T-helper 9 cell (primary cell): ENCODE measurements at places on chromosomes 7 and 10.
A peak's percentile ranks its signal among the peaks of the same experiment; 100 is the strongest.

DNA sequence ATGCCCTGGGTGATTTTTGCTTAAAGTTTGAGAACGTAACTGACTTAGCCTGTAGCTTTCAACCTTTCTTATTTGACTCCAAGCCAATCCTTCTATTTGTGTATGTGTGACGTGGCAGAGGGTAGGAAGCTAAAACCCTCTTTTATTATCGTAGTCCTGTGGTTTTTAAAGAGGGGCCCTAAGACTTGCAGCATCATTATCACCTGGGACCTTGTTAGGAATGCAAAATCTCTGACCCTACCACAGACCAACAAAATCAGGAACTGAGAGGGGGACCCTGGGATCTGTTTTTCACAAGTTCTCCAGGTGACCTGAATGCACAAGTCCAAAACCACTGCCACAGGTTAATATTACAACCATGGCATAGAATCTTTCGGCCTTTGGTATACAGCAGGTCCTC is 80.1 kb downstream of the OSBPL3 start:
- DNase-seq = no peak

- DNase-seq = no peak
Measured at GRCh38 chr10:44385696-44386441, 972 bp upstream of the CXCL12 start.

- DNase-seq = no peak
Measured at GRCh38 chr7:87797395-87797794, 78.8 kb downstream of the SLC25A40 start.

GRCh38 chr7:147923841-147924240 is 666.7 kb upstream of the C7orf33 start:
- DNase-seq = no peak

DNA sequence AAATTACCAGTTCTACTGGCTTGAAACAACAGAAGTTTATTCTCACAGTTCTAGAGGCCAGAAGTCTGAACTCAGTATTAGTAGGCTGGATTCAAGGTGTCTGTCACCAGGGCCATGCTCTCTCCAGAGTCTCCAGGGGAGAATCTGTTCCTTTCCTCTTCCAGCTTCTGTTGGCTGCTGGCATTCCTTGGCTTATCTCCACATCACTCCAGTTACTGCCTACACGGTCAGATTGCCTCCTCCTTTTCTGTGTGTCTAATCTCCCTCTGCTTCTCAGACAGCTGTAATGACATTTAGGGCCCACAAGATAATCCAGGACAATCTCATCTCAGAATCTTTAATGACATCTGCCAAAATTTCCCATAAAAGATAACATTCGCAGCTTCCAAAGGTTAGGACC is 36.6 kb downstream of the MAPK8 start:
- DNase-seq = no peak

DNA sequence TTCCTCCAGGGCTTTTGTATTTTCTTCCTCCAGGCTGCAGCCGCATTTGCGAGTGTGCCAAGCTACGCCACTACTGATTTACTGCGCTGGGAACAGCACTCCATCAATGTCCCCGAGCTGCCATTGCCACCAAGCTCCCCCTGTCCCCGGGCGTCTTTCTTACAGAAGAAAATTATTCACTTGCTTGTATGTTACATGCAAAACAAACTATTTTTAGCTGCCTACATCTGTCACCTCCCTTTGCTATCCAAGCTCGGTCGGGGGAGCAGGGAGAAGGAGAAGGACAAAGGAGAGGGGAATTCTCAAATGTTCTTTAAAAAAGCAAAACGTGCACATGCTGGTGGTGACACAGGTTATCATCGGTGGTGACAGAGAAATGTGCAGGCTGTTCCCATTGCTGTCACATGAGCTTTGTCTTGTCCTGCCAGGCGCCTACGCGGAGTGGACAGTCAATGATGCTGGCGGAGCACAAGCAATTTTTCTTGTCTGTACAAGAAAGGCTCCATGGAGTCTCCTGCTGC is 93.1 kb downstream of the ADARB2 start:
- no peak for DNase-seq

GRCh38 chr10:24894309-24894708 is 58.1 kb downstream of the PRTFDC1 start:
- DNase-seq = no peak

GRCh38 chr7:70259502-70259901 is 661.2 kb downstream of the AUTS2 start:
- no peak for DNase-seq

DNA sequence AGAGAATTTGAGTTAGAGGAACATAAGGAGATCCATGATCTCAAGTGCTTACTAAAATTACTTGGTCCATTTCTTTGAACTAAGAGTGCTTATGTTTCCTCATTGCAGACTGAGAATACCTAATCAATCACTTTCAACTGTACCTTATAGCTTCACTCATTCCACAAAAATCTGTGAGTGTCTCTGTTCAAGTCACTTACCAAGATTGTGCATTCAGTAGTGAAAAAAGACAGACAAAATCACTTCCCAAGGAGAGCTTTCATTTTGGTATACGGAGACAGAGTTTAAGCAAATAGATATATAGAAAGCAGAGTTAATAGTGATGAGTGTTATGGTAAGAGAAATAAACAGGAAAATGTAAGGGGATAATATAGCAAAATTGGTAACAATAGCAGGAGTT is 364.5 kb downstream of the PLXDC2 start:
- DNase-seq = no peak

DNA sequence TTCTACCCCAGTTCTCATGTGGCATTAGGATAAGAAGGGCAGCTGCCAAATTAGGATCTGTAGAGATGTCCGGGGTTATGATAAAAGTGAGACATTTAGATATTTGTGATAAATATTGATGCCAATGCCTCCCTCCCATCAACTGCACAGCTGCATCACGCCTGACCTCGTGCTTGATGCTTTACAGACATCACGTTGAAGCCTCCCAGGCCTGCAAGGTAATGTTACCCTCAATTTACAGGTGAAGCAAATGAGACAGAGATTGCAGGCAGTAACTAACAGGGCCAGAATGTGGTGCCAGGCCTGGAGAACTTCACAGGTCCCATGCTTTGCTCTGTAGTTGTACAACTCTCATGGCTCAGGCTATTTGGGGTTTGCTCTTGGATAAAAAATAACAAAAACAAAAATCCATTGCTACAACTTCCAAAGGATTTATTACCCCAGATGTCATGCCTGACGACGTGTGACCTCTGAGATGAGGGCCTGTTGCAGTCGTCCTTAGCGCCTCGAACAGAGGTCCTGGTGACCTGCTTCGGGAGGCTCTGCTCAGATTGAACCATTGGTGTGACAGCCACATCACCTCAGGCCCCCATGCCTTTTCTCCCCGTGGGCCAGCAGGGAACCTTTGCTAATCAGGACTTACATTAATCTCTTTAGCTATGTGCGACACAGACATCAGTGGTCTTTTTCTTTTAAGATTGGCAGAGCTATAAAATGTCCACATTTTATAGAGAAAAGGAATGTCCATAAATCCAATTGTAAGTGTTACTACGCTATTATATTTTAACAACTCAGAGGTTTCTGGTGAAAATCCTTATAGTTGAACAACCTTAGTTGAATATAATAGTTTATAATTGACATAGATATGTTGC is 169.3 kb downstream of the ADAM12 start:
- no peak for DNase-seq

DNA sequence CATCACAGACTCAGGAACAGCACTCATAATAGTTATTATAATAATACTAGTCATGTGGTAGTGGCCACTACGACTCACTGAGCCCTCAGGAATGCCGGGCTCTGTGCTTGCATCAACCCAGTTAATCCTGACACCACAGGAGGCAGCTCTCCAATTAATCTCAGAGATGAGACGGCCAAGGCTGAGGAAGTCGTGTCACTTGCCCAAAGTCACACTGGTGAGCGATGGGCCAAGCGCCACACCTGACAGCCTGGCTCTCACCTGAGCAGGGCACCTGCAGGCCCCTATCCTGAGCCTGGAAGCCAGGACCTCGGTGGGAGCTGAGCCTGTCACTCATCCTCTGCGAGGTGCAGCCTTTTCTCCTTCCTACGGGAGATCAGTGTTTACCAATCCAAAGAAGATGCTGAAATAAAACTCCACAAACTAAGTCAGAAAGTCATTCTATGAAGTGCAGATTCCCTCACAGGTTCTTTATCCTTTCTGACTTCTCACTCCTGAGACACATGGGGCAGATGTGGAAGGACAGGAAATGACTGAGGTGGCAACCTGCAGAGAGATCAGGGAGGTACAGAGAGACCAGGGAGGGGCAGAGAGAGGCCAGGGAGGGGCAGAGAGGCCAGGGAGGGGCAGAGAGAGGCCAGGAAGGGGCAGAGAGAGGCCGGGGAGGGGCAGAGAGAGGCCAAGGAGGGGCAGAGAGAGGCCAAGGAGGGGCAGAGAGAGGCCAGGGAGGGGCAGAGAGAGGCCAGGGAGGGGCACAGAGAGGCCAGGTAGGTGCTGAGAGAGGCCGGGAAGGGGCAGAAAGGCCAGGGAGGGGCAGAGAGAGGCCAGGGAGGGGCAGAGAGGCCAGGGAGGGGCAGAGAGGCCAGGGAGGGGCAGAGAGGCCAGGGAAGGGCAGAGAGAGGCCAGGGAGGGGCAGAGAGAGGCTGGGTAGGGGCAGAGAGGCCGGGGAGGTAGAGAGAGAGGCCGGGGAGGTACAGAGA is 38.5 kb downstream of the VIPR2 start:
- no peak for DNase-seq

GRCh38 chr10:98314532-98315284 is 46.7 kb upstream of the LOXL4 start:
- DNase-seq = no peak

GRCh38 chr7:153245809-153246208 is 486.3 kb downstream of the ACTR3B start:
- DNase-seq = no peak

- DNase-seq = no peak
Measured at GRCh38 chr10:44963772-44964633, 4.4 kb downstream of the RASSF4 start.

DNA sequence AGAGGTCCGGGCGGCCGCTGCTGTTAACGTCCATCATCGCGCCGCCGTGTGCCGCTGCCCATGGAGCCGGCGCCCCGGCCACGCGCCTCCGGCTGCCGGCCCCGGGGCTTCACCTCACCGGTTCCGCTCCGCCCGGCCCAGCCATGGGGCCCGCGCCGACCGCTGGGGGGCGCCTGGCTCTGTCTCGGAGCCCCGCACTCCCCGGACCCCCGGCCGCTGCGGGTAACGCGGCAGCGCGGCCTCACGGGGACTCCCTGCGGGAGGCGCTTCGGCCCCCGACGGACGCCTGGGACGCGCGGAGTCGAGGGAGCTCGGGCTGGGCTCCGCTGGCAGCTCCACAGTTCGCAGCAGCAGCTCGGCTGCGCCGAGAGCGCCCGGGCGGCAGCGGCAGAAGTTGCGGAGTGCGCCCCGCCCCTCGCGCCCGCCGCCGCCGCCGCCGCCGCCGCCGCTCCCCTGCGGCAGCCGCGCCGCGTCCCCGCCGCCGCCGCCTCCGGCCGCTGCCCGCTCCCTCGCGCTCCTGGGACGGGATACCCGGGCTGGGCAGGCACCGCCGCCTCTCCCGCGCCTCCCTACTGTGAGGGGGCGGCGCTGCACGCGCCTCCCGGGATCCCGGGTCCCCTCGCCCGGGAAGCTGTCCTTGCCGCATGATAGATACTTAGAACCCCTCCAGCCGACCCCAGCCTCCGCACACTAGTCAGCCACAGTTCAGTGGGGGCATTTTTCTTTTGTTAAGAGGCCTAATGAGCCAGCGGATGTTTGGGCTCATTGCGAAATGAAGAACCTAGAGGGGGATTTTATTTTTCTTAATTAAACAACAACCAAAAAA is at the start of gene HTR7:
HTR7 (minus strand) TSS at position 405 of the 826 bp plus-strand sequence; CDS start at position 37, 368 bp downstream.
- peak; percentile 57 for DNase-seq

GRCh38 chr10:232061-232460 is 96.8 kb downstream of the ZMYND11 start:
- no peak for DNase-seq

DNA sequence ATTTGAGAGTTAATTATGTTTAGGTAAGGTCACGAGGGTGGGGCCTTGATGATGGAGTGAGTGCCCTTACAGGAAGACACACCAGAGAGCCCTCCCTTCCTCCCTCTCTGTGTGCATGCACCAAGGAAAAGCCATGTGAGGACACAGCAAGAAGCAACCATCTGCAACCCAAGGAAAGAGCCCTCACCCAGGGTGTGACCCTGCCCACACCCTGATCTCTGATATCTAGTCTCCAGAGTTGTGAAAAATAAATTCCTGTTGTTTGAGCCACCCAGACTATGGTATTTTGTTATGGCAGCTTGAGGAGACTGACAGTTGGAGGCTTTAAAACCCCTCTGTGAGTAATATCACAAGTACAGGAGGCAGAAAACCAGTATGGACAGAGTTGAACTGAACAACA is 15.0 kb upstream of the MCM10 start:
- no peak for DNase-seq

- no peak for DNase-seq
Measured at GRCh38 chr7:88344956-88345832, 38.5 kb upstream of the STEAP4 start.

DNA sequence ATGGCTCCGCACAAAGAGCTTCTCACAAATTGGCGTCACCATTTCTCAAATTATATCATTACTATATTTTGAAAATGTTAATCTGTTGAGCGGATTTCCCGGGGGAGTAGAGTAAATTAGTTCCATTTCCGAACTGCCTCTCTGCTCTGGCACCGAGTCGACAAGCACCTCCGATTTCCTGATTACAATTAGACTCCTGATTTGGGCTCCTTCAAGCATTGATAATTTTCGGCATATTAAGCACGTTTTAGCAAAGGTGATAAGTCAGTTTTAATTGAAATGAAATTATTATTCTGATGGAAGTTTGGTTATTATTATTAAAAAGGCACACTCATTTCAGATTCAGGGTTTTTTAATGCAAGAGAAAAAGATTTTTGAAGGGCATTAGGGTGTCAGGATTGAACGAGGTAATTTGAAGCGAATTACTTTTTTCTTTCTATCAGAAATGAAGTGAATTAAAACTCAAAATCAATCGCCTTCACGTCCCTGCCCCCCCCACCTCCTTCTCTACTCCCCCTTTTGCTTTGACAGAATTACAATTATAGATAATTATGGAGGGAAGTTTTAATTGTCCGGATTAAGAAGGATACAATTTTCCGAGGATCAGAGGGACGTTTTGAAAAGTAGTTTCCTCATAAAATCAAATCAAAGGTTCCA is 4.0 kb upstream of the UNCX start:
- DNase-seq = no peak

DNA sequence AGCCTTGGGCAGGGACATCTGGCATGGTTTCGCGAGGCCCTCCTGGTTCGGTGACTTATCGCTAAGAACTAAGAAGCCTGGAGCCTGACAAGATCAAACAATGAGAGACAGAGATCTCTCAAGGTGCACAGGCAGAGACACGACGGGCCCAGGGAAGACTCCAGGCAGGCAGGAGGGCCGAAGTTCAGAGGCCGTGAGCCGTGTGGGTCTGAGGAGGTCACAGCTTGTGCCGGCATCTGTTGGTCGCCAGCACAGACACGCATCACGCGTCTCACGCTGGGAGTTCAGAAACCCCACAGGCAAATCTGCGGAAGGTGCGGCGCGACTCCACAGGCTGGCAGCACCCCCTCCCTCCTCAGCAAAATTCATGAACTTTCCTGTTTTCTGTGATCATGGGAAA is 314.0 kb downstream of the DNAJB6 start:
- DNase-seq = no peak

GRCh38 chr7:15000157-15000556 is 97.6 kb upstream of the DGKB start:
- DNase-seq = no peak

GRCh38 chr10:132521466-132522102 is 16.0 kb upstream of the INPP5A start:
- no peak for DNase-seq
